CD14-positive monocyte (primary cell): ENCODE measurements at places on chromosomes 2 and 18. TPM values are rescaled to one million over a fixed set of nuclear protein-coding genes. Genes with fewer than 3 reads are reported as not detected.

Gene TEX44
- polyA plus RNA-seq = not detected

Gene TCF23
- polyA plus RNA-seq = not detected in 2 replicates

Gene GALR1
- polyA plus RNA-seq = not detected in 2 replicates

DNA sequence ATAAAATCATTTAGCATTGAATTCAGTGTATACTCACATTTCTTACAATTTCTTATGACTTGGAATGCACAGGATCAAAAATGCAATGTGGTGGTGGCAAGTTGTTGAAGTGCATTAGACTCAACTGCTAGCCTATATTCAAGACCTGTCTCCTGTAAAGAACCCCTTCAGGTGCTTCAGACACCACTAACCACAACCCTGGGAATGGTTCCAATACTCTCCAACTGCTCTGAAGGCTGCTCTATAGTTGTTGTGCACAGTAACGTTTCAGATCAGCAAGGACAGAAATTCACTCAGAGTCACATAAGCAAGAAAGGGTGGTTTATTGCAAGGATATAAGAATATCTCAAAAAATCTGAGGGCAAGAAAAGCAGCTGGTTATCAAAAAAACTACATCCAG lies 6.5 kb downstream of the GKN1 start:
- DNase-seq = no peak

DNA sequence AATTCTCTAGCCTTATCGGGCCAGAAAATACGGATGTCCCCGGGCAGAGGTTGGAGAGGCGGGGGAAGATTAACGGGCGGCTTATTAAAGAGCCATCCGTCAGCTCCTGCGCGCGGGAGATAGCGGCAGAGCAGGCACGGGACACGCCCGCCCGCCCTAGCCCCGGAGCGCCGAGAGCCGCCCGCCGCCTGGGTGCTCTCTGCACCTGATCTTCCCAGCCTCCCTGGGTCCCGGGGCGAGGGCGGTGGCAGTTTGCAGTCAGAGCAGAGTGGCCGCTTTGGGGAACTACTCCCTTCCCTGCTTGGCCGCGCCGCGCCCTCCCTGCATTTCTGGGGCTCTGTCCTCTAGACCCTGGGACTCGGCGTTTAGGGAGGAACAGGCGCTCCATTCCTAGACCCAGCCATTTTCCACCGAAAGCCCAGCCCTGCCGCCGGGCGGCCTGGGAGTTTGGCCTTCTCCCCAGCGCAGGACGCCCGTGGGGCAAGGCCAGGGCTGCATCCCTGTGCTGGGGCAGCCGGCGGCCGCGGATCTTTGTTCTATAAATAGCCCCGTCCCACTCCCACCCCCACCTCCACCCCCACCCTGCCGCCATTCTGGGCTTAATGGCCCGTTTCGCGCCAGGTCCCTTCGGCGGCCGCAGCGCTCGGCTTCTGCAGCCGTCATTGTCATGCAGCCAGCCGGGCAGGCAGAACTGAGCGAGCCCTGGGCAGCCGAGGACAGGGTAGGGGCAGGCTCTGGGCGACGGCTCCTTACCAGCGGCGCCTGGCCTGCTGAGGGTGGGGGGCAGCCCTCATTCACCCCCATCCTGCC lies 6.6 kb downstream of the GAD1 start:
- no peak for DNase-seq

DNA sequence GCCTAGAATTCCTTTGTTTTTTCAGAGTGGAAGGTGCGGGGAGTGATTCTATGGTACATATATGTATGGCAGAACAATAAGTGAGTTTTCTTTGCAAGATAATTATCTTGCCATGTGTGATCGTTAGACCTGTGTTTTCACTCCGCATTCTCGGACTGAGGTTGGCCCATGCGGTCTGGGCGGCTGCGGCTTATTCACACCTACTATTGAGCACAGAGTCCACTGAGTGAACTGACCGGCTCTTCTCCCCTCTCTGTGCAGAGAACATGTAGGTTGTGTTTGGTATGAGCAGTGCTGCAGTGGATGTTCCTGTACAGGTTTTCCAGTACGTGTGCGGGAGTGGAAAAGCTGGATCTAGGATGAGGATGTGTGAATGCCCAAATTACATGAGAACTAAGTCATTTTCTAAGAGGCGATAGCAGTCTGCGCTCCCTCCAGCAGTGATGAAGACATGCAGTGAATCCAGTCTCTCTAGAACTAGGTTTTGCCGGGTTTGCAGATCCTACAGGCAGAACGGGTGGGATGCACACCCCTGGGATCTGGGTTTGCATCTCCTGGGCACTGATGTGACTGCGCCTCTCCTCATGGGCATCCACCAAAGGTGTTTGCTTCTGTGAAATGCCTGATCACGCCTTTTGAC lies 27.1 kb downstream of the MTERF4 start:
- DNase-seq = no peak

DNA sequence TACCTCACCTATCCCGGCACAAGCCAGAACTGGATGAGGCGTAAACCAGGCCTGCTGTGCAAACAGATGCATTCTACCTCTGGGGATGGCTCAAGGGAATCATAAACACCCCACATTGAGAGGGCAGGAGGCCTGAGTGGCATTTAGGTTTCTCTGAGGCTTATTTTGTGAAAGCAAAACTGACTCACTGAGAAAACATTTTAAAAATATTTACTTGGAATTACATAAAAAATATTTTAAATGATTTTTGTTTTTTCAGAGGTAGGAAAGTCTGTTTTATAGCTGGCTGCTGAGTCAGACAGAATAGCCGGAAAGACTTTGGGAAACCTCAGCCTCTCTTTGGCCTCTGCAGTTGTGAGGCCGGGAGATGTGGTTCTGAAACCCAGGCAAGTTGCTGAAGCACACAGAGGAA lies 244.1 kb downstream of the NCKAP5 start:
- no peak for DNase-seq

DNA sequence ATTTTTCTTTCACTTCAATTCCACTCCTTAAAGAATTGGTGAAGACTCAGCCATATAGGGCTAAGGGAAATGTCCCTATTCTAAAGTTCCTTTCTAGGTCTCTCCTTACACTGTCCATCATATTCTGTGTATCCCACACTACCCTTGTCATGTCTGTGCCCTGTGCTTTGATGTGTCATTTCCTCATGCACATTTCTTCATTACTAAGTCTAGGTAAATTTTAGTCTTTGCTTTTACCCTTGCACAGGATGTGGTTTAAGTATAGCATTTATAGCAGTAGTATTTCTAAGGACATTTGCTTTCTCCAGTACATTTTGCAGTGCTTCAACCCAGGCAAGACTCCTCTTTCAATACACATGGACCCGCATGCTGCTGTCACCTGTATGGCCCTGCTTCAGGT lies 221.5 kb upstream of the ACVR2A start:
- peak; percentile 54 for DNase-seq

DNA sequence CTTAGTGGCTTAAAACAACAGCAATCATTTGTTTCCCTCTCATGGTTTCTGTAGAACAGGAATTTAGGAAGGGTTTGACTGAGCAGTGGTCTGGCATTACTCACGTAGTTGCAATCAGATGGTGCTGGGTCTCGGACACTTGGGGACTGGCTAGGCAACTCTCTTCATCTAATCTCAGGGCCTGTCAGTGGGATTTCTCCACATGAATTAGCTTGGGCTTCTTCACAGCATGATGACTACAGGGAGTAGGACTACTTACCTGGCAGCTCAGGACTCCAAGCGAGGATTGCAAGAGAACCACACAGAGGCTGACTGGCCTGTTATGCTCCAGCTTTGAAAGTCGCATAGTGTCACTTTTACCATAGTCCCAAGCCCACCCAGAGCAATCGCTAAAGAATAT lies 125.1 kb downstream of the TTC27 start:
- DNase-seq = no peak
